ENCODE measurements at places on chromosomes 7 and 10.

DNA sequence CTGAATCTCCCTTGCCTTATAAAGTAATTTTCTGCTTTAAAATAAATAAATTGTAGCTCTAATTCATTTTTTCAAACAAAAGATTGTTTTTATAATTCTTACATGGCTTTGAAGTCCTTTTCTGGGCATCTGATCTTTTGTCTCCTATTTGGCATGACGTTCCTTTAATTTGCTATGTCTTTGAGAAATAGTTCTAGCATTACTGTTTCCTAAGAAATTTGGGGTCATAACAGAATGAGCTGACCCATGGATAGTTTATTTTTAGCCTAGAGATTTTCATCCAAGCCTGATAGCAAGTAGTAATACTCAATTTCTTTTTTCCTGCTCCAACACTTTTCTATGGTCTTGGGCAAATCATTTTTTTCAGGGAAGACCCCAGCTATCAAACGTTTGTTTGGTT lies 31.4 kb downstream of the CCDC71L start:
- DNase-seq, result no peak

GRCh38 chr7:44471850-44472249 lies 18.6 kb downstream of the NUDCD3 start:
- peak; percentile 31 for DNase-seq

DNA sequence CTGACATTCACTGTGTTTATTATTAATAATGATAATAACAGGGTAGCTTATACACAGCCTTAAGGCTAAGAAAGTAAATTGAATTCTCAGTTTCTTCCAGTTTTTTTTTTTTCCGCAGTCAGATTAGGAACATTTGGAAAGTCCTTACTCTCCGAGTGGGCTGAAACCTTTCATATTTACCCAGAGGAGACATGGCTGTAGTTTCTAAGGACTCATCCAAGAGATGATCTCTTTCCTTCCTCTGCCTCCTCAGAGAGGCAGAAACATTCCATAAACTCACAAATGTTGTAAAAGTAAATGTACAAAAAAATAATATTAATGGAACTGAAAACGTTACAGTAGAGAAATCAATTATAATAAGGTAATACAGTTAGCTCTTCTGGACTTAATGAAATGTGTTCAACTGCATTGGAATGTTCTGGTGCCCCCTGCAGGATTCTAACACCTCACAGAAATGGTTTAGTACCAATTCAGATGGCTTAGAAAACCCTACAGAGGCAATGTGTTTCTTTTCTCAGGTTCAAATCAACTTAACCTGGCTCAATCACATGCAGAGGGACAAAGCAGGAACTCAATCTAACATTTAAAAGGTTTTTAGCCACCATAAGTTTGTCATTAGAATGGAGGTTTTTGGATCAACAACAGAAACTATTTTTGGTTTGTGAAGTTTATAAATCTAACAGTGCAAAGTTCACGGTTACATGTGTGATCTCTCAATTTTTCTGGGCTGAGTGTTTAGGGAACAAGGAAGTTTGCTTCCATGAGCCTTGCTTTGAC lies 71.7 kb downstream of the ICA1 start:
- DNase-seq, result peak; percentile 66

DNA sequence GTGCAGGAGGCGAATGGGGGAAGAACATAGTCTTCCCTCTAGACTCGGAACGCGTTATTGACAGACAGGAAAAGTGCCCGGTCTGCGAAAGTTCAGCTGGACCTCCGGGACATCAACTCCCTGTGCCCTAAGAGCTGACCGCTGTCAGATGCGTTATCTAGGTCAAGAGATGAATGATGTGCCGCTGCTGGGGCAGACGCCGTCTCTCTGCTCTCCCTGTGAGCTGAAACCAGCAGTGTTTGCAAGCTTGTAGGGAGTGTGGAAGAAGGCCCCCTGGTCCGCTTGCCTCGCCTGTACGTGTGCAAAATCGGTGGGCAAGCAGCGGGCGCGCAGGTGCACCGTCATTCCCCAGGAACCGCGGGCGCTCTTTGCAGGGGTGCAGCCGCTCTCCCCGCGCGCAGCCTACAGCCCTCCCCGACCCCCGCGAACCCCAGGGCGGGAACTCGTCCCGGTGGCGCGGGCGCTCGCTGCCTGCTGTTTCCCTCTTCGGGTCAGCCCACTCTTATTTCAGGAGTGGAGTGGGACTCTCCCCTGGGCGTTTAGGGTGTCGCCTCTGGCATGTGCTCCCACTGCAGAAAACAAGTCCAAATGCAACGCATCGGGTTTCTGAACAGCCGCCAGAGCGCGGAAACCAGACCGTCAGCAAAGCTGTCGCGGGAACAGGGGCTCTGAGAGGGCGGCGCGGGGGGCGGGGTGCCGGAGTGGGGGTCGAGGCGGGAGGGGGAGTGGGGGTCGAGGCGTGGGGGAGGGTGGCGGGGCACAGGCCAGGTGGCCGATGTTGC lies 1.8 kb upstream of the PFKFB3 start:
- peak; percentile 57 for DNase-seq

GRCh38 chr7:75772081-75773077 lies at the start of gene CCL26:
TSS of gene CCL26 (minus strand) at chr7:75772211. CDS start at chr7:75772176, 35 bp downstream.
- DNase-seq, result peak; percentile 17

GRCh38 chr7:26670841-26671240 lies 193.5 kb downstream of the SKAP2 start:
- DNase-seq, result no peak

GRCh38 chr10:64211466-64211865 lies 690.3 kb downstream of the REEP3 start:
- no peak for DNase-seq

Measured in kidney tubule cell (primary cell).